Activated CD4-positive, alpha-beta memory T cell treated with anti-CD3 and anti-CD28 coated beads for 36 hours (primary cell): ENCODE measurements at places on chromosomes 6 and 20.

DNA sequence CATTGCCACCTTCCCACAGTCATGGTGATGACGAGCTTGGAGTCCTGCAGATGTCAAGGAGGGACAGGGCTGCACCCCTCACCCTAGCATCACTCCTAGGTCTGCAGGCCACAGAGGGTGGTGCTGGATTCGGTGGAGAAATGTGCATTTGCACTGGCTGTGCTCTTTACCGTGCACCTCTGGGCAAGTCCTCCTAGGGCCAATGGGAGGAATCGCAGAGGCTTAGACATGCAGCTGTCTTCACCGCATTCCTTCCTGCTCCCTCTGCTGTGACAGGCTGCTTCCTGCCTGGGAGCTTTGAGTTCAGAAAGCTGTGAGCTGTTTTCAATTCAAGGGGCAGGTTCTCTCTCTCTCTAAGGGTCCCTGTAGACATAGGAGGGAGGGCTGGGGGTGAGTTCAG is 85.1 kb downstream of the EDN3 start:
- H3K27me3 ChIP-seq, result no peaks in the 10 kb centered on the region
- H3K27ac ChIP-seq, result peak overlapping the region; percentile 28
- DNase-seq, result peak; percentile 12
- no peaks in the 10 kb centered on the region for H3K36me3 ChIP-seq
- H3K4me1 ChIP-seq, result peaks cover 7% of the 10 kb centered on the region
- no peak overlapping the region for H3K4me3 ChIP-seq

DNA sequence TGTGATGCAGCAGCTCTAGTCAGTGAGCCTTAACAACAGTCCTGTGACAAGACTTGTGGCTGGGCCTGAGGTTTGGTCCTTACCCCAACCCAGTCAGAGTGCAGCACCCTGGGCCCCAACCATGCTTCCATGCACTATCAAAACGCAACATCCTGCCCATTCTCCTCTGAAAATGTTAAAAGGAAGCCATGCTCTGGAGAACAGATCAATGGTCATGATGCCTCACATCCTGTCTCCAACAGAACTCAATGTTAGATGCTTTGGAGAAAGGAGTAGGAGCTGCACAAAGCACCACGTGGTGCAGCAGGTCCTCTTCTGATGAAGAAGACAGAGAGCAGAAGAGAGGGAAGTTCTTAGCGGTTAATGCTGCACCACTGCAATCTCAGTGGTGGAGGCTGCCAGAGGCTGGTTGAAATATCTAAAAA is 41.9 kb downstream of the TRAM2 start:
- no peaks in the 10 kb centered on the region for H3K27me3 ChIP-seq
- DNase-seq, result peak; percentile 64
- H3K4me1 ChIP-seq, result peaks cover 38% of the 10 kb centered on the region

DNA sequence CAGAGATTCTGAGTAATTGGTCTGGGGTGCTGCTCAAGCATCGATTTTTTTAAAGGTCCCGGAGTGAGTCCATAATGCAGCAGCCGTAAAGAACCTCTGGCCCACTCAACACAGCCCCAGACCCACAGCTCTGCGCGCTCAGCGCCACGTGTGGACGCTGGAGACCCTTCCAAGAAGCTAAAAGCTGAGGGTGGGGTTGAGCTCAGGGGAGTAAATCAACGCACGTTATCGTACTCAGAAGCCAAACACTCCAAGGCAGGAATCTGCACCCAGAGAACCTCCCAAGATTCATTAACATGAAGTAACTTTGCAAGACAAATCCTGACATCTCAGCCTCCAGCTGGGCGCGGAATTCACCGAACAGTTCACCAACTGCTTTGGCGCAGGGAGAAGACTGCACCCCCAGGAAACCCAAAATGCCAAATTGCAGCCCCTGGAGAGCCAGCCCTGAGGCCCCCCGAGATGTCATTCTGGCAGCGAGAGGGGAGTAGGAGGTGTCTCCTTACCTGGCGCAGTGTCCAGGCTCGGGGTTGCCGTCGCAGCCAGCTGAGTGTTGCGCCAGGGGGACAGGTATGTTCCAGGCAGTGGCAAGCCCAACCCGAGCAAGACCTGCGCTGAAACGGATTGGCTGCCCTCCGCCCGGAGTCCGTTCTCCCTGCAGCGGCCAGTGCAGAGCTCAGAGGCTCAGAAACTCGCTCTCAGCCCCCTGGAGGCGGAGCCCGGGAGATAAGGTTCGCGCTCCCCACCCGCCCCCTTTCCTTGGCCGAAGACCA is at the start of gene COL21A1:
TSS of gene COL21A1 (minus strand) at position 700 of the 773 bp plus-strand sequence. CDS start 64,962 bp downstream, outside the sequence.
- no peaks in the 10 kb centered on the region for H3K36me3 ChIP-seq
- no peak within 1 kb of the TSS for H3K4me3 ChIP-seq
- DNase-seq, result no peak
- H3K27ac ChIP-seq, result no peak within 1 kb of the TSS

DNA sequence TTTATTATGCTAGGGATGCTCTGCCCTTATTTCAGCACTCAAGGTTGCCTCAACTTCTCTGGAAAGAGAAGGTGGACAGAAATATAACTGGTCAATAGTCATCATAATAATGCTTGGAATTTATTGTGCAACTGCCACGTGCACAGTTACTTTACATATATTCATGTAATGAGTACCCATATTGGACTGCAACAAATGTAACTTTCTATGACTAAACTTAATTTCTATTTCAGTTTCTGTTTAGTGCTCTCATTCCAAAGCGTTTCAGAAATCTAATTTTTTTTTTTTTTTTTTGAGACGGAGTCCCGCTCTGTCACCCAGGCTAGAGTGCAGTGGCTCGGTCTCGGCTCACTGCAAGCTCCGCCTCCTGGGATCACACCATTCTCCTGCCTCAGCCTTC is 28.3 kb upstream of the CD83 start:
- peaks cover 28% of the 10 kb centered on the region for H3K4me1 ChIP-seq

DNA sequence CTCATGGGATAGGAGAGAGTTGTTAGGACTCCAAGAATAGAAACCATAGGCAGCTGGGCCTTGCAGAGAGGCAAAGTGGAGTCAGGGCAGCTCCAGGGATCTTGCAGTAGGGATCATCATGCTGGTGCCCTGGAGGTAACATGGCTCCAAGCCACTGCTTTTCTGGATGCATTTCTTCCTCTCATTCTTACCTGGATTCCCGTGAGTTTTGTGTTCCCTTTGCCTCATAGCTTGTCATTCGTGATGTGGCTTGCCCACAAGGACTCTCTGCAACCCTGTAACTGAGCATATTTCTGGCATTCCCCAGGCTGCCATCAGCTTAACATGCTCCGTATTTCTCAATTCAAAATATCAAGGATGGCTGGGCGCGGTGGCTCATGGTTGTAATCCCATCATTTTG is 5.3 kb downstream of the NHLRC1 start:
- no peak overlapping the region for H3K27ac ChIP-seq
- H3K36me3 ChIP-seq, result peaks cover 4% of the 10 kb centered on the region
